ENCODE measurements at places on chromosomes 3 and 15.

DNA sequence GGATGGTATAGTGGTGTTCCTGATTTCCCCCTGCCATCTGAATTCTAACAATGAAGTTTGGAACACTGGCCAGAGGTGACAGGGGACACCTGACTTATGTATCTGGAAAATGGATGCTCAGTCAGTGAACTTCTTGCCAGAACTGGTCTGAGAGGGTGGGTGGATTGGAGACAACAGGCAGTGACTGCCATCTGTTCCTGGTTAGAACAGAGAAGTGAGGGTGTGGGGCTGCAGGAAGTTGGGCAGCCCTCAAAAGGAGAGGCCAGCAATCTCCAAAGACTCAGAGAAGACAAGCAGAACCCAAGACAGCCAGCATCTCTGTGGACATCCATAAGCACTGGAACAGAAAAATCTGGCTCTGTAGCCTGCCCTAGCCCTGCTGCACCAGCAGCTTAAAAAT, 50.5 kb downstream of the ANP32A start:
- DNase-seq, result no peak

DNA sequence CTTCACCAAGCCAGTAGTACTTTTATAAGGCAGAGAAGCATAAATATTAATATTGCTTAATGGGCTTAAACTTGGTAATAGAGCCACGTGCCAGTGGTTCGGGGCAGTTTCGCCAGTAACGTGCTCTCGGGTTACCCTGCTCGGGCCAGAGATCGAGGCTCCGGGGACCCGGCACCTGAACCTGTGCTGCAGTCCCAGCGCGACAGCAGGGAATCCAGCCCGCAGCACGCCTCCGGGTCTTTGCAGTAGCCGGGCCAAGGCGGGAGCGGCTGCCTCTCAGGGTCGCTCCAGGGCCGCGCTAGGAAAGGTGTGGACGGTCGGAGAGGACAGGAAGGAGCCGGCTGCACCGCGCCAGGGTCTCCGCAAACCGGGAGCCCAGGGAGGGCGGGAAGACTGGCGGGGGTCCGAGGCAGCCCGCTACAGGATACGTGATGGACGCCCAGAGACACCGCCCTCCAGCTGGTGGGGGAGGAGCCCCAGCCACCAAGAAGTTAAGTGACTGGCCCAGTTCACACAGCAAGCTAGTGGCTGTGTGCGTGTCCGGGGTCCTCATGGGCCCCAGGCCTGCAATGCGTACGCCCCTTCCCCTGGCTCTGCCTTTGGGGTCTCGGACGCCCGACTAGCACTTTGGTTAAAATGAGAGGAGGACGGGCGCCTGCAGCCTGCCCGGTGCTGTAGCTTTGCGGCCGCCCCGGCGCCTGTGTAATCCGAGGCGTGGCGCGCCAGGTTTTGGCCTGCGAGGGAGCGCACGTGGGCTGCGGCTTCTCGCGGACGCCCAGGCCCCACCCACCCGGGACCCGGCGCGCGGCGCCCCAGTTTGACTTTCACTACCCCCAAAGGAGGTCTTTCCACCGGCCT, 1.2 kb upstream of the PDE8A start:
- peak; percentile 69 for DNase-seq

DNA sequence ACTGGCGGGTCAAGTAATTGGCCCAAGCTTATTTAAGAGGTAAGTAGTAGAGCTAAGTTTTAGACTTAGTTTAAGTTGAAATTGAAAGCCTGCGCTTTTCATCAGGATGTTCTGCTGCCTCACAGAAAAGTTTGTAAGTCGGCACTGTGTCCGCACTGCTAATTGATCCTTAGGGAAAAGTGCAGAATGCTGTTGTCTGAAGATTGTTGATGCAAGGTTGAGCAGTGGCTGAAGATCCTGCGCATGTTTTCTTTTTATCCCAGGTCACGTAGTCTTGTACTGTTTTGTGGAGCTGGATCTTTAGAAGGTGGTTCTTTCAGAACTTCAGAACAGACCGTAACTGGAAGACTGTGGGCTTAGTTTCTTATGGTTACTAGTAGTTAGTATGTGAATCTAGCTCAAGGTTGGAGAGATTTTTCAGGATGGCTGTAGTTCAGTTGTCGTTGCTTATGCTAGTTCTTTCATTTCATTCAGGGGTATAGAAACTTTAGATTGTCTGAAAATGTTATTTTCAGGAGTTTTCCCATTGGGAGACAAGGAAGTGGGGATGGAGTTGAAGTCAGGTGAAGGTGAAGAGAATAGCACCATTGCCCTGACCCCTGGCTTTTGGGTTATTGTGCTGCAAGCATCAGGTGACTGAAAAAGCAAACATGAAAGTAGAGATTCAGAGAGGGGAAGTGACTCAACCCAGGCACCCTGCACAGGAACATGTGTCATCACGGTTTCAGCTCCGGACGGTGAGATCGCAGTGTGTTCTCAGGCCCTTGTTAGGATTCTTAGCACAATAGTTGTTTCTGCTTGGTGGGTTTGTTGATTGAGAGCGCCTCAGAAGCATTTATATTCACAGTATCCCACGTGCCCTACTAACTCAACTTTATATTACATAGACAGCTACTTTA, 32.8 kb downstream of the AKAP13 start:
- DNase-seq, result peak; percentile 67

DNA sequence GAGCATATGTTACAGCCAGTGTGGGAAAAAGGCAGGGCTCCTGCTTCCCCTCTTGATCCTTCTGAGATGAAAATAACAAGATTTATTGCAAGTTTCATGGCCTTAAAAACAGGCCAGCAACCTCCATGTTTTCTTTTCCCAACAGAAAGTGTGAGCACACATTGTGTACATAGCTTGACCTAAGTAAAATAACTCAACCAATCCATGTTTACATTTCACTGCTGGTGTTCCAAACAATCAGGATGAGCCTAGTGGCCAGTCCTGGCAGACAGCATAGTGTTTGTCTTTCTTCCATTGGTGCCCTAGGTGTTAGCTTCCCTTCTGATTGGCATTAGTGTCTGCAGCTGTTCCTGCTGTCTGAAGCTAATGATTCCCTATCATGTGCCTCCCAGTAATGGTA, 847.7 kb downstream of the EPHA3 start:
- no peak for DNase-seq
